ENCODE measurements at places on chromosomes 7 and 10.

- no peak for DNase-seq
Observed at GRCh38 chr10:78321000-78321399, 287.3 kb downstream of the RPS24 start.

GRCh38 chr10:47362199-47362598 is 14.0 kb downstream of the RBP3 start:
- no peak for DNase-seq

DNA sequence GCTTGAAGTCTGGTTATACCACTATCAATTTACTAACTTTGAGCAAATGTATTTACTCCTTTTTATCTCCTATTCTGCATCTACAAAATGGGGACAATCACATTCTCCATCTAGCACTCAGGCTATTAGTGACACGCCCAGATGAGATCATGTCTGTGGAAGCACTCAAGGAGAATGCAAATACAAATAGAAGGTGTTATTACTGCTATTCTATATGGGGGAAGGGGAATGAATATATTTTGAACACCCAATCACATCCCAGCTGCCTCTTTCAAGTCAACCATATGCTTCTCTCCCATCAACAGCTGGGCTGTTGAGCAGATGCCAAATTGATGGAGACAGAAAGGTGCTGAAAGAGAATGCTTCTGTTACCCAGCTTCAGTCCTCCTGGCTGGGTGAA is 23.5 kb downstream of the SGMS1 start:
- DNase-seq: no peak

- no peak for DNase-seq
Observed at GRCh38 chr10:37675449-37675848, 182.0 kb downstream of the ZNF248 start.

DNA sequence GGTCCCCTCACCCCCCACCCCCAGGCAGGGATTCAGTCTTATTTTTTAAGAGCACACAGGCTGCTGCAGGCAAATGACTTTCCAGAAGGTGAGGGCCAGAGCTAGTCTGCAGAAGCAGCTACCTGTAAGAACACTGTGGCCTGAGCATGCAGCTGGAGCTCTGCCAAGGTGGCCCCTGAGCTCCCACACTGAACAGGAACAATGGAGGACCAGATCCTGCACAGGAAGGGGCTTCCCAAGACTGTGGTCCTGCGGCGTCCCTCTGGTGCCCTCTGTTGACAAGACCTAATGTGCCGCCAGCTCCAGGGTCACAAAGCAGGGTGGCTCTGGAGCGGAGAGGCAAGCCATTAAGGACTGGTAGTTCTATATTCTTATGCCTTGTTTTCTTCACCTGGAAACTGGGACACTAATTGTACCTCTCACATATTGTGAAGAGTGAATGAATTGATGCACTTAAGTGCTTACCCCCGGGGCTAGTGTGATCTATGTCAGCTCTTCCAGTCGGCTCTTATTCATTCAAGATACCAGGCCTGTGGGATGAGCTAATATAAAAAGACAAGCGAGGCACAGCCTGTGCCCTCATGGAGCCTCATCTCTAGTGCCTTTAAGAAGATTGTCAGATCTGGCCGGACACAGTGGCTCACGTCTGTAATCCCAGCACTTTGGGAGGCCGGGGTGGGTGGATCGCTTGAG is 8.0 kb upstream of the BEND7 start:
- DNase-seq: no peak

DNA sequence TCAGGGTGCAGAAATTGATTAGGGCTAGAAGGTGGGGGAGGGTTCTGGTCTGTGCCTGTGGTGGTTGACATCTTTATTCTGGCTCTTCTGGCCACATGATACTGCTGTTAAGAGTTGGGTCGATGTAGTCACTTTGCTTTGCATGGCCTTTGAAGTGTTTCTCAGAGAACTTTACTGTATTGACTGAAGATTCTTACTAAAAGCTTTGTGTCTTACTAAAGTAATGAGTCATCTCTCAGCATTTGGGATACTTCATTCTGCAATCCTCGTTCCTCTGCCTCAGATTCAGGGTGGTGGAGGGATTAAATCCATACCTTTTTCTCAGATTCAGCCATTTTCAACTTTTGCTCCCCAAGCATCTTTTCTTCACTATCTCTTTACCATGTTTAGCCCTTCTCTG is 38.6 kb downstream of the STEAP4 start:
- DNase-seq: no peak

DNA sequence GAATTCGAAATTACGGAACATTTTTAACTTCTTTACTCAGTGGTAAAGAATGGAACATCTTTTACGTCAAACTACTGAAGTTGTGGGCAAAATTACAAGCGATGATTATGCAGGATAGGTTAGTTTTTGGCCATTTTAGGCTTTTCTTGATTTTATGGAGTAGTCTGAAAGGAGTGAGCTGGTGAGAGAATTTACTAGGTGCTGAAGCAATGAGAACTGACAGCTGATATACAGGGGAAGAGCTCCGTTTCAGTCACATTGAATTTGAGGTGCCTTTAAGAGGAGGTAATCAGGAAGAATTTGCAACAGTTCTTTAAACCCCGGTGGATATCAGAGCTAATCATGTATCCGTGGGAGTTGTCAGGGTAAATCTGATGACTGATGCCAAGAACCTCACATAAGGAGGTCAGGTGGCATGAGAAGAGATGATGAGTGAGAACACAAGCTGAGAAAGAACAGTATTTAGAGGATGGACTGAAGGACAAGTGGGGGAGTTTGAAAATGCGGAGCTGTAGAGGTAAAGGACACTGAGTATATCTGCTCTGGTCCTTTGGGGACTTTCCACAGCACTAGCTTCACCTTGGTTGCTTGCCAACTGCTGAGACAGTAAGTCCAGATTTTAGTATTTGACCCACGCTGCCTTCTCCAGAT is 104.3 kb downstream of the AHR start:
- no peak for DNase-seq

DNA sequence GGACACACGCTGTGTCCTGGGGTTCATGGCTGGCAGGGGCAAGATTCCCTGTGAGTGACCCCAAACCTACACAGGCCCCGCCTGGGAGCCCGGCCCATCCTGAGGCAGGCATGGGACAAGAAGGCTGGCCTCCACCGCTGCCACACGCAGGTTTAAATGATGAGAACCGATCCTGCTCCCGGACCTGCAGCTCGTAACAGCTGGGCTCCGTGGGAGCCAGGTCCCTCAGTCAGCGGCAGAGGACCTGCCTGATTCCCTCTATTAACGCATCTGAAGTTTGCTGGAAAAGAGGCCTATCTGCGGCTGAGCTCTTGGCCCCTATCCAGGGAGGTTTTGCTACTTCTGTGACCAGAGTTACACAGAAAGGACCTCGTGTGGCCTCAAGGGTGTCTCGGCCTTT is 112.3 kb downstream of the VIPR2 start:
- DNase-seq: no peak

Data from NCI-H1930 (cell line).